Occipital lobe (tissue), 3 donors: ENCODE measurements at places on chromosomes 5 and 9.
A peak's percentile ranks its signal among the peaks of the same experiment; 100 is the strongest.

DNA sequence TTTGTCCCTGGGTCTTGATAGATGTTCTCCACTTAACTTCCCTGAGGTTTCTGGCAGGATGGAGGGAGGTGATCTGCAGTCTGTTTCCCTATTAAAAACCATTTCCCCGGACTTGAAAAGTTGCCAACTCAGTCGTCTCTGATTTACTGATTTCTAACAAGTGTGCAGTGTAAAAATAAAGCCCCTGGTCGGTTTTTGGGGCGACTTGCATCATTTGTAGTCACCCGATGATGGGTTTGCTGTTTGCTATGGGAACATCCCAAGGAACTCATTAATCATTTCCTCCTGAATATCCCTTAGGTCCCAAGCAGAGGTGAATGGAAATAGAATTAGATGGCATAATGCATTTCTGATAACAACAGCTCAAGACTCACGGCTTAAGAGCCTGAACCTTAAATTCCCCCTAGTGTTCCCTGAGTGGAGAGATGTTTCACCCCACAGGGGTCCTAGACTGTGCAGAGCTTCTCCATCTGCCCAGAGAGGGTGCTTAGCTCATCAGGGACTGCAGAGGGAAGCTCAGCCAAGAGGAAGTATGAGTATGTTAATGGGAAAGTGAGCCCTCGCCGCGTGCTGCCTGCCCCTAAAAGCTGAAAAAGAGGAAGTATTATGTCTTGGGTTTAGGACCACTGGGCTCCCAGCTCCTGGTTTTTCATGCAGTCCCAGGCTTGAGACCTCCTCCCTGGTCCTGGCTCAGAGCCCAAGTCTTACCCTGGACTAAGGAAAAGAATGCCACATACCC lies 115.1 kb upstream of the DAP start:
- DNase-seq = no peak

- DNase-seq = no peak
These were observed 52.3 kb downstream of the UGCG start for GRCh38 chr9:111948951-111949350.

GRCh38 chr9:86257391-86257790 lies 2.1 kb downstream of the C9orf153 start:
- DNase-seq = no peak

DNA sequence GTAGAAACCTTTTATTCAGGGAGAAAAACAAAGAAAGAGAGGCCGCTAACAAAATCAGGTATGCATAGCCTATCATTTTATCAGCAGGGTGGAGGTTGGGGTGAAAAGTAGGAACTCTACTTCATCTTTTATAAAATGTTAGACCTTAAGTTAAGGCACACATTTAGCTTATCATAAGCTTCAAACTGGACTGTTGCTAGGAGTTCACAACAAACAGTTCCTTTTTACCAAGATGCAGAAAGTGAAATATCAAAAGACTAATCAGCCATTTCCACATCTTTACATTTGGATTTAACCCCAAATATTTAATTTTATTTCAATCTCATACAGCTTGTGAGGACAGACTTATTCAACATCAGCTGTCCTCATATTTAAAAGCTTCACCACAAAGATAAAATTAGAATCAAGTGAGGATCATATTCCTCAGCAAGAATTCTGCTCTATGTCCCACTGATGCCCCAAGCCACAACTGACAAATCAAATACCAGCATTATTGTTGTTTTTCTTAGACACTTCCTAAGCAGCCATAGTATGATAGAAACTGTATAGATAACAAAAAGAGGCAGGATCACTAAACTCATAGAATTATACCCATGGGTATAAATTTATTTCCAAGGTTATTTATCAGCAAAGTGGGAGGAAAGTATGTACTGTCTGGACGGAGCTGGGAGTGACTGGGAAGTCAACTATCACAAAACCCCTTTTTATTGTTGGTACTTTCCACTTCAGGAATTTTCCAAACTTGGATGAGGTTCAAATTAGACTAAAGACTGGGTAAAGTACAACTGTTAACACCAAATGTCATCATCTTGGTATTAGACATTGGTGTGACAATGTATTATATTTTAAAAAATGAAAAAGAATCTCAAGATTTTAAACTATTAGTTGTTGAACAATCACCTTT lies 29.9 kb upstream of the MYOT start:
- no peak for DNase-seq

DNA sequence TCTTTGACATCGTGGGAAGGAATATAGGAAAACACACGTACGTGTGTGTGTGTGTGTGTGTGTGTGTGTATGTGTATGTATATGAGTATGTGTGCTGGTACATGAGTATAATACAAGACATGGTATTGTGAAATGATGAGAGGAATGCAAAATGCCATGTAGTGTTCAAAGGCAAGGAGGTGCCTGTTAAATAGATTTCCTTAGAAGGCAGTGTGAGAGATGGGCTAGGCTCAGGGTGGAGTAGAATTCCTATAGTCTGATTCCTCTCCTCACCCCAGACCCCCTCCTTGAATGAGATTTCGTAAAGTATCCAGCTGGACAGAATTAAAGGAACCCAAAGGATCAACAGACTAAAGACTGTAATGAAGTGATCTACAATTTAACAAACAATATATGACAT lies 11.1 kb downstream of the GPR21 start:
- DNase-seq = no peak

GRCh38 chr5:83440826-83441225 lies 30.7 kb upstream of the VCAN start:
- no peak for DNase-seq

DNA sequence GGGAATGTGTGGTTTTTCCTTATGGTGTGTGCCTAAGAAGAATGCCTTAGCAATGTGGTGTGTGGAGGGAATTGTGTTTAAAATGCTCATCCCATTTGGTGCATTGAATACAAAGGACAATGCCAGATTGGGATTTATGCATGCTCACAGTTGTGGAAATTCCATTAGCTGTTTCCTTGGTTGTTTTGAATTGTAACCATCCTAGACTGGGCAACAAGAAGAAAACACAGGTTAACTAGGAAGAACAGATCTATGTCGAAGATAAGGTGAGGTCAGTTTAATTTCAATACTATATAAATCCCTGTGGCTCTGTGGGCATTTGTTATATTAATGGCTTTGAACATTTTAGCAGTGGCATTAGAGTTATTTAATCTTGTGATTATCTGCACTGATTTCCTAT lies 266.8 kb downstream of the MAT2B start:
- no peak for DNase-seq

- no peak for DNase-seq
These were observed 62.3 kb upstream of the TGFBR1 start for GRCh38 chr9:99042620-99043019.

DNA sequence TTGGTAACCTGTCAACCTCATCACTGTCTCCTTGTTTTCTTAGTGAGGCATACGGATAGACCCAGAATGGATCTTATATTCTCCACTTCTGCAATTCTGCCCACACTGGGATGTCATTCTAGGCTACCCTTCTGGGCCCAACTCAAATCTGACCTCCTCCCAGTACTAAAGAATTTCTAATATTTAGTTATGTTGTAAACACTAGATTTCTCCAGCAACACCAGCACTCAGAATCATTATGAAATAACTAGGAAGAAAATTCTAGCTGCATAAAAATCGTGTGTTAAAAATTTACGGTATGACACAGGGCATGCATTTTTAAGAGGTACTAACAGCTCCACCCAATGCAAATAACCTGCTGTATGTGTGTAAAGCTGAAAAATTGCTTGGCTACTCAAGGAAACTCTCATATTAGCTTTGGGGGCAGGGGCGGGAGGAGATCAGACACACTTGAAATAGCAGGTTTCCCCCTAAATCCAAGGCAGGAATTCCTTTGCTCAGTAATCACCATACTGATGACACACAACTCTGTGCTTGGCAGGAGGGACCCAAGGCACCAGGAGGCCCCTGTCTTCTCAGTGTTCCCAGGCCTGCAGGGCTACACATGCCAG lies 27.3 kb downstream of the MACROH2A1 start:
- DNase-seq = no peak

GRCh38 chr5:88664645-88665044 lies 218.3 kb downstream of the MEF2C start:
- DNase-seq = no peak

- DNase-seq = no peak
These were observed 41.9 kb downstream of the ABCA1 start for GRCh38 chr9:104885818-104886709.

DNA sequence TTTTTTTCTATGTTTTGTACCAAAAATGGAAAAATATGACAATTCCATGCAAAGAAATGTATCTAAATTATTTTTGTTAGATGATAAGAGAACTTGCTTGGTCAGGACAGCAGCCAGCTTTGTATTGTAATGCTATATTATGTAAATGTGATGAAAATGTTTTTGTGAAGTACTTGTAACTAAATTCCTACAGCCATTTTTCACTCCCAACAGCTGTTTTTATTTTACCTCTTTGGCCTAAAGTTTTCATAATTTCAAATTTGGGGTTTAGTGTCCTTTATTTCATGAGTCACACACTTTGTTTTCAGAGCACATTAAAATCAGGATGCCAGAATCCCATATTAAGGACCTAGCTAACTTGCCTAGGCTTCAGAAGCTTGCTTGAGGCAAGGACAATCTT lies 64.1 kb downstream of the WDR41 start:
- no peak for DNase-seq

- no peak for DNase-seq
These were observed 24.5 kb downstream of the FGD3 start for GRCh38 chr9:92971776-92972175.

DNA sequence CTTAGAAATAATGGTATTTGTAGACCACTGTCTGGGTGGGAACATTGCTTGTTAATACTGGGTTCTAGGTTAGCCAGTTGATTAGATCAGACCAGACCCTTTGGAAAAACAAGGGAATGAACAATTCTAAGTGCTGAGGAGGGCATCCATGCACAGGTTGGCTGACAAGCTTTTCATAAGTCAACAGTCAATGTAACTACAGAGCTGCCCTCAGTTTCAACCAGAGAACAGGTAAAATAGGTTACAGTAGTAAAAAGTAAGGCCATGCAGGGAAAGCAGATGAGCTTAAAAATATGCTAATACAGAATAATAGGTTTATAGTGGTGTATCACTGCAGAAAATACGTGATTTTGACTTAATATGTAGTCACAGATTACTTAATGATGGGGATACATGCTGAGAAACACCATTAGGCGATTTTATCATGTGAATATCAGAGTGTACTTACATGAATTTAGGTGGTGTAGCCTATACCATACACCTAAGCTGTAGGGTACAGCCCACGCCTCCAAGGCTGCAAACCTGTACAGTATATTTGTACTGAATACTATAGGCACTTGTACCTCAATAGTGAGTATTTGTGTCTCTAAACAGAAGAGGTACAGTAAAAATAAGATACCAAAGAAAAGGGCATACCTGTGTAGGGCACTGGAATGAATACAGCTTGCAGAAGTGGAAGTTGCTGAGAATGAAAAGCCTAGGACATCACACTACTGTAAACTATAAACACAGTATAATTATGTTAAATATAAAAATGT lies 6.1 kb upstream of the FGF18 start:
- no peak for DNase-seq

DNA sequence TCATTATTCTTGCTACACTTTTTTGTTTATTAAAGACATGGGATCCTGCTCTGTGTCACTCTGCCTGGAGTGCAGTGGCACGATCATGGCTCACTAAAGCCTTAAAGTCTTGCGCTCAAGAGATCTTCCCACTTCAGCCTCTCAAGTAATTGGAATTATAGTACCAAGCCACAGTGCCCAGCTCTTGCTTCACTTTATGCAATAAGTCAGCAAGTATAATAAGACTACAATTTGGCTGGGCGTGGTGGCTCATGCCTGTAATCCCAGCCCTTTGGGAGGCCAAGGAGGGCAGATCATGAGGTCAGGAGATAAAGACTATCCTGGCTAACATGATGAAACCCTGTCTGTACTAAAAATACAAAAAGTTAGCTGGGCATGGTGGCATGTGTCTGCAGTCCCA lies 5.9 kb downstream of the C9orf153 start:
- DNase-seq = no peak

GRCh38 chr9:90256345-90256744 lies 386.3 kb downstream of the DIRAS2 start:
- DNase-seq = peak; percentile 21

GRCh38 chr5:176817841-176818377 lies 7.5 kb downstream of the UNC5A start:
- no peak for DNase-seq

GRCh38 chr5:58274191-58274590 lies 185.7 kb downstream of the PLK2 start:
- DNase-seq = no peak

DNA sequence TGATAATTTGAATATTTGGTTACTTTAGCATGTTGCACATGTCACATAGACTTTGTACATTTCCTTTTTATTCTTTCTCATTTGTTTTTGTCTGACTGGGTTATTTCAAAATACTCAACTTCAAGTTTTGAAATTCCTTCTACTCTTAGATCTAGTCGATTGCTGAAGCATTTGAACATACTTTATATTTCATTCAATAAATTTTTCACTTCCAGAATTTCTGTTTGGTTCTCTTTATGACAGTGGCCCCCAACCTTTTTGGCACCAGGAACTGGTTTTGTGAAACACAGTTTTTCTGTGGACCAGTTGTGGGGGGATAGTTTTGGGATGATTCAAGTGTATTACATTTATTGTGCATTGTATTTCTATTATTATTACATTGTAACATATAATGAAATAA lies 119.8 kb downstream of the COX7C start:
- no peak for DNase-seq

- DNase-seq = no peak
These were observed 10.6 kb upstream of the ANGPTL2 start for GRCh38 chr9:127132921-127133647.

- no peak for DNase-seq
These were observed 34.2 kb upstream of the IL7R start for GRCh38 chr5:35822511-35822910.
